ENCODE measurements at places on chromosomes 11 and 22. TPM values are rescaled to one million over a fixed set of nuclear protein-coding genes. Genes with fewer than 3 reads are reported as not detected.

DNA sequence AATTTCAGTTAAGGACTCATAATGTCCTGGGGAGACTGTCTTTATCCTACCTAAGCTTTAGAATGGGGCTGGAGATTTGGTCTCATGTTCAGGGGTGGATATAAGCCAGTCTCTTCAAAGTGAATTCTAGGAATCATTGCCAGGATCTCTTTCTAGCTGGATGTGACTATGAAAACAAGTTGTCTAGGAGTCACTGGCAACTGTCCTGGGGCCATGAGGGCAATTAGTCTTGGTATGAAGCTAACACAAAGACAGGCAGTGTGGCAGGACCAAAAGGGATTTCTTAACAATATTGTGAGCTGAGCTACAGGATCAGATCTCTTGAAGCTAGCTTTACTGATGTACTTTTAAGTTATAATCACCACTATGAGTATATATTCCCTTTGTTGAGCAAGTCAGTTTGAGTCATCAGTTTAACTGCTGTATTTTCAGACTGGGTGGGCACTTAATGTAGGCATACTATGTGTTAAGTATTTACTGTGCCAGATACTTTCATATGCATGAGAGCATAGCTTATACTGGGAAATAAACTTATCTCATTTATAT, 390.0 kb upstream of the CCDC90B start:
- no peak for ATAC-seq

DNA sequence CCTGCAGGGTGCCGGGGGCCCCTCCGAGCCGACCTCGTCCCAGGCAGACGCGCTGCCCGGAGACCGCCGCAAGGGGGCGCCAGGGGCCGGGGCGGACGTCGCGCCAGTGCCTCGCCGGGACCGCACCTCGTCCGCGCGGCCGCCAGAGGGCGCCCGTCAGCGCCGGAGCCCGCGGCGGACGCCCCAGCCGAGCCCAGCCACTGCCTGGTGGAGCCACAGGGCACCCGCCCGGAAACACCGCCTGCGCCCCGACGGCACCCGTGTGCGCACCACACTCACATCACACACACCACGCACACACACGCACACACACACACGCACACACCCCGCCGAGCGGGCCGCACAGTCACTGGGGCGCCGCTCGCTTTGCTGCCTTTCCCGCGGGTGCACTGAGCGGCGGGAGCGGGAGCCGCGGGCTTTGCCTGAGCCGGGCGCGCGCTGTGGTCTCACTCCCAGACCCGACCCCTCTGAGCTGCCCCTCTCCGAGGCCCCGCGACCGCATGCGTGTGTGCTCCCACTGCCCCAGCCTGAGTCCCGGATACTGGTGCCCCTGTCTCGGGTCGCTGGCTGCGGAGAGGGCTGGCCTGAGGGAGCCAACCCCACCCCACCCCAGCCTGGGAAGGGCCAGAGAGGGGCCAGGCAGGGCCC, 449.3 kb downstream of the OPCML start:
- peak; percentile 91 for ATAC-seq

- peak; percentile 65 for ATAC-seq
Measured at GRCh38 chr11:80873310-80873999, 1432.6 kb upstream of the TENM4 start.

DNA sequence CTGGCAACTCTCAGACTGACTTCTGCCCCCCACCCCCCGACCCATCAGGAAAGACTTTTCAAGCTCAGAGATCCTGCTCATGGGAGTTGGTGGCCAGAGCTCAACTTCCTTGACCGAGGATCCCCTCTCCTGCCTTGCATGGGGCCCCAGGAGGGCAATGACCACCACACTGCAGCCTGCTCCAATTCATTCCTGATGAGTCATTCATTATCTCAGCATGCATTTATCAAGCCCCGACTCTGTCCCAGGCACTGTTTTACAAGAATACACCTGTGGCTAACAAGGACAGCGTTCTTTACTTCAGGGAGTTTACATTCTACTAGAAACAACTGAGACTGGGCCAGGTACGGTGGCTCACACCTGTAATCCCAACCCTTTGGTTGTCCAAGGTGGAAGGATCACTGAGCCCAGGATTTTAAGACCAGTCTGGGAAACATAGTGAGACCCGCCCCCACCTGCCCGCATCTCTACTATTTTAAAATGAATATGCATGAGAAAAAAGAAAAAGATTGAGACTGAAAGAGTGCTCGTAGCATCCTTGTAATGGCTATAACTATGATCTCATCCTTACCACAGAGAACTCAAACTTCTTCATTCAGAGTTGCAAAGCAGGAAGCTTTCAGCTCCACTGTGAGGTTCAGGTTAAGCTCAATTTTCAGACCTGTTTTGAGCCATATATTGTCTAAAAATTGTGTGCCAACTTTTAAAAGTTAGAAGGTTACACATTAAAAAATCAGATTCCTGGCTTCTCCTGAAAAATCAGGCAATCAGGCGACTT, 60.4 kb downstream of the FEZ1 start:
- no peak for ATAC-seq

GRCh38 chr11:6061475-6061874, 30.9 kb upstream of the OR56A1 start:
- ATAC-seq = no peak

- ATAC-seq = peak; percentile 19
Measured at GRCh38 chr11:62044639-62045121, 77.2 kb upstream of the FTH1 start.

DNA sequence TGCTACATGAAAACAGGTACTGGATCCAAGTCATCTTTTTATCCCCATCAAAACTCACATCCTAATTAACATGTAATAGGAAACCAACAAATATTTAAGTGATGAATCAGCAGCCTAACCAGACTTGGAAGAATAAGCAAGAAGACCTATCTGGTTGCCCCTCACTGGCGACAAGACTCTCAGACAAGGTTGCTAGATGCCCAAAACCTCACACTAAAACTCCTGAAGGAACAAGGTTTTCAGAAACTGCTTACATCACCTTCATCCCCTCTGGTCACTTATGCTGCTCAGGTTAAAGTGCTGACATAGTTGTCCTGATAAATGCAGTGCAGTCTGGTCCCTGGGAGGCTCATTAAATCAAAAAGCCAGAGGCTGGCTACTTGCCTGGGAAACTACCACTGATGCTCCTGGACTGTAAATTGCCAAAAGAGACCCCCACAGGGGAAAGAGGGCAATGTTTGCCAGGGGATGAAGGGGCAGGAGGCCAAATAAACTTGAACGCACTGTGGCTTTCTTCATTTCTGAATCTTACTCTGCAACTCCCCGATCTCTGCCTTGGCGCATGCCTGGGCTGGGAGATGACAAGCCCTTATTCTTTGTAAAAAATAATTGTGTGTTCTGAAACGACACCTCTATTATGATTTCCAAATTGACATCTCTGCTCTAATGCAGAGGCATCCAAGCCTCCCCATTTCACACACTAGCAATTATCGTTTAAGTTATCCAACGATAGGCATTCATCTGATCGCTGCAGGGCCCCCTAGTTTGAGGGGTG, 72.7 kb downstream of the AMBRA1 start:
- ATAC-seq = no peak

GRCh38 chr11:100442017-100442416, 245.1 kb upstream of the ARHGAP42 start:
- peak; percentile 55 for ATAC-seq

GRCh38 chr11:35144806-35145205, 5.8 kb downstream of the CD44 start:
- no peak for ATAC-seq

DNA sequence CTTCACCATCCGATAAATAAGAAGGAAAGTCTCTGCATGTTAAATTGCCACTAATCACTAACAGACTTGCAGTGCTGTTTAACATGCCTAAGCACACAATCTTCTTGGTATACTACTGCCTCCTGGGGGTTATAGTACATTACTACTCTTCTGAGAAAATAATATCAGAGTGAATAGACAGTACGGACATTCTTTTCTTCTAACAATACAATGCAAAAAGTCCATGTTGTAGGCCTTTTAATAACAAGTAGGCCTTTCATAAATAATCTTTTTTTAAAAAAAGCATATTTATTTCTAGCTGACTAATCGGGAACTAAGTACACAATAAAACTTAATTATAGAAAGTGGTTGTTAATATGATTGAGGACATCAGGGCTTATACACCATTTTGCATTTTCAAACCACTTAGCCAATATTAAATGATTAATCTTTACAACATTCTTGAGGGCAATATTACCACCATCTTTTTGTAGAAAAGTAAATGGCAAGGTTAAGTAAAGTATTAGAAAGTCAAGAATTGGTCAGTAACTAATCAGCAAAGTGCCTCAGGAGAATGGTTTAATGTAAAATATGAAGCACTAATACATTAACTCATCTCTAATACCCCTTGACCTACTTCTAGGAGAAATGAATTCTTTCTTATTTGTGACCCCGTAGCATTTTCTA, 84.7 kb downstream of the TTC28 start:
- ATAC-seq = peak; percentile 87

- ATAC-seq = no peak
Measured at GRCh38 chr11:2570841-2571597, 126.2 kb downstream of the KCNQ1 start.

- peak; percentile 86 for ATAC-seq
Measured at GRCh38 chr11:76919887-76920746, 59.4 kb downstream of the ACER3 start.

DNA sequence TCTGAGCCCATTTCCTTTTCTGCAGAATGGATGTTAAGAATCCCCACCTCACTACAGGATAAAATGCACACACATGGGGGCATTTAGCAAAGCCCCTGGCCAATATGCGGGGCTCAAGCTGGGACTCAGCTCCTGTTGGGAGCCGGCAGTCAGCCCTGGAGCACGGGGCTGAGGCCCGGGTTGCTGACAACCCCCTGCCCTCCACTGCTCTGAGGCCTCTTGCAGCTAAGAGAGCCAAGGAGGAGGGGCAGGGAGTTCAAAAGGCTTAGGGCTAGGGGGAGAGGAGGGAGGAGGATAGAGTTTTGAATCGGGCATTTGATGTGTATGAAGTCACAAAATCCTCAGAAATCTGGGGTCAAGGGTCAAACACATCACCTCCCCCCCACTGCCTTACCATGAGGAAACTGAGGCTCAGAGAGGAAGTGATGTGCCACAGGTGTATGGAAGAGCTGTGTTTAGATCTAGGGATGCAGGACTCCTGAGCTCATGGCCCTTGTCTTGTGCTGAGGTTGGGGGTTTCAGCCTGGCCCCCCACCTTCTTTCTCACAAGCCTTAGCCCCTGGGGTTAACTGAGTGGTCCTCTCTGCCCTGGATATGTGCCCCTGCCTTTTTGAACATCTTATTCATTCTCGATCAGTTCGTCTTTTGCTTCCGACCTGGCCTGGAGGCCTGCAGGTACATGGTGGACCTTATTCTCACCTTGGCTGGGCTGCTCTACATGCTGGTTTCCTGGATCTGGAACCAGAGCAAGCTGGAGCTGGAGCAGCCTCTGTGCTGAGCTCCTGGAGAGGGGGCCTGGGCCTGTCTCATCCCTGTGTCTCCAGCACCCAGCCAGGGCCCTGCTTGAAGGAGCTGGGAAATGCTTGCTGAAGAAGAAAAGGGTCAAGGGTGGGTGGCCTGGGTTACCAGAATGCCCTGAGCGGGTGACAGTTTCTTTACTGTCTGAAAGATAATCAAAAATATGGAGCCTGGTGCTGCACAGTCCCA, 80.3 kb downstream of the LRRC32 start:
- no peak for ATAC-seq

DNA sequence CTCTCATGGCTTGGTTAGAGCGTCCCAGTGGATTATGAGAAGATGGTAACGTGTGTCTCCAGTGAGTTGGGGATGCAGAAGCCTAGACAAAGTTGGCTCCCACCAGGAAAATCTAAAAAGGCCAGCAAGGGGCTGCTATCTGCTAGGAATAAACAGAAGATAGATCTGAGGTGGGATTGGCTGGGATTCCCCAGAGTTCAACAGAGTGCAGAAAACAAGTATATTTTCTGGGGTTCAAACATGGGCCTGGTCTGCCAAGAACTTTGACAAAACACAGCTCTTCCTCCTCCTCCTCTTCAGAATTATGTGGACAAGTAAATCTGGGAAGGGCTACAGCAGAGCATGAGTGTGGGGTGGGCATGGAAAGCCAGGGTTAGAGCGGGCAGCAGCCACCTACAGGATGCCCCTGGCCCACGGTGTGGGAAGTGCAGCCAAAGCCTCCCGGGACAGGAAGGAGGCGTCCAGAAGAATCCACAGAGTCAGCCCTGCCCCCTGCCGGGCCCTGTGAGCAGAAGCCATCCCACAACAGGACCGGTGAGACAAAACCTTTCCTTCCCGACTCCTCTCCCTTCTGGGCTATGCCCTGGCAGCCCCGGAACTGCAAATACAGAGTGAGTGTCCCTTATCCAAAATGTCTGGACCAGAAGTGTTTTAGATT, 67.1 kb downstream of the CD82 start:
- ATAC-seq = peak; percentile 71

DNA sequence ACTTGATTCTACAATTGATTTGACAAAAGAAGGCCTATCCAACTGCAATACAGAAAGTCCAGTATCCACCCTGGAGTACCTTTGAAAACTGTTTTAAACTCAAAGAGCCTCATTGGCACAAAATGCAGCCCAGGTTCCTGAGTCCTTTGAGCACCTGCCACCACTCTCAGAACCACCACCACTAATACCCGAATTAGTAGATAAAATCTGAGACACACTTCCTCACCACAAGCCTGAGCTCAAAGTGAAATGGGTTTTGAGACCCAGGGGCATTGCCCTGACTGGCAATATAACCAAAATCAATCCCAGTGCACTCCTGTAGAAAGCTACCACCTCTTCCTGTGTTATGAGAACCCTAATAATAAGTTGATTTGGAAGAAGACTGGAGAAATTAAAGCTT, 215.7 kb downstream of the CSNK2A3 start:
- ATAC-seq = no peak

DNA sequence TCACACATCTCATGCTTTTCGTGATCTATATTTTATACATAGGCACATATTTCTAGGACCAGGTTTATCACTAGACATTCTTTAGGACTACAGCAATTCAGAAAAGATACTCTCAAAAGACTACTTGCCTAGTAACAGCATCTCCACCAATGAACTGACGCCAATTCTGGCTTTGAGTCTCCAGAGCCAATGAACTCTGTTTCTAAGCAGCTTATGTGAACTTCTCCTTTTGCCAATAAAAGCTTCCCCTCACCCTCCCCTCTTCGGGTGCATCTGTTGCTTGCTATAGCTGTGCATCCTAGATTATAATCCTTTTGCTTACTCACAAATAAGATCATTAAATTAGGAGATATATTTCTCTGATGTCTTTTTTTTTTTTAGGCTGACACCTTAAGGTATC, 11.4 kb upstream of the ANKK1 start:
- no peak for ATAC-seq

- no peak for ATAC-seq
Measured at GRCh38 chr11:35812828-35813227, 131.0 kb upstream of the LDLRAD3 start.

- peak; percentile 40 for ATAC-seq
Measured at GRCh38 chr11:61609980-61610366, 29.1 kb upstream of the SYT7 start.

EEF1G gene
- 1,515 TPM for total RNA-seq

UPK3A gene
- not detected for total RNA-seq

APOL5 gene
- total RNA-seq = not detected

CFAP68 gene
- 22.5 TPM for total RNA-seq

CHADL gene
- 3.9 TPM for total RNA-seq

OR8D1 gene
- not detected for total RNA-seq

PPFIBP2 gene
- total RNA-seq = 33.4 TPM

All from esophagus mucosa (tissue), 1 donor.